ENCODE measurements at places on chromosomes 1 and 21.
A peak's percentile ranks its signal among the peaks of the same experiment; 100 is the strongest.

- no peak for DNase-seq
Observed at GRCh38 chr1:92797297-92797696, 12.4 kb upstream of the EVI5 start.

GRCh38 chr1:192272732-192273131 lies 44.1 kb upstream of the RGS21 start:
- DNase-seq = no peak

- DNase-seq = no peak
Observed at GRCh38 chr1:44644806-44645205, 29.5 kb downstream of the TMEM53 start.

DNA sequence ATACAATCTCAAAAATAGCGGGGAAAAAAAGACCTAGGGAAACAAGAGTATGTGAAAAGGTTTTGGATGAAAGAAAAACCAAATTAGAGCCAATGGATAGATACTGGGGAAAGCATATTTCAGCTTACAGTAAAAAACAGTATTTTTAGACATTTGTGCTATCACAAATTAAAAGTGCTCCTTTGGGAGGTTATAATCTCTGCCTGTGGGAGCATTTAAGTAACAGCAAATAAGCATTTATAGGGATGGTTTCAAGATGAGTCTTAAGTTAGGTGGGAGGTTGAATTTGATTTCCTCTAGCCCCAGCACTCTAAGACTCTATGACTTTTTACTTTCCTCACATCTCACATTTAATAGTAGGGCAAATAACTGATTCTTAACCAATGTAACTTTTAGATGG lies 79.6 kb upstream of the SLFNL1 start:
- DNase-seq = no peak

DNA sequence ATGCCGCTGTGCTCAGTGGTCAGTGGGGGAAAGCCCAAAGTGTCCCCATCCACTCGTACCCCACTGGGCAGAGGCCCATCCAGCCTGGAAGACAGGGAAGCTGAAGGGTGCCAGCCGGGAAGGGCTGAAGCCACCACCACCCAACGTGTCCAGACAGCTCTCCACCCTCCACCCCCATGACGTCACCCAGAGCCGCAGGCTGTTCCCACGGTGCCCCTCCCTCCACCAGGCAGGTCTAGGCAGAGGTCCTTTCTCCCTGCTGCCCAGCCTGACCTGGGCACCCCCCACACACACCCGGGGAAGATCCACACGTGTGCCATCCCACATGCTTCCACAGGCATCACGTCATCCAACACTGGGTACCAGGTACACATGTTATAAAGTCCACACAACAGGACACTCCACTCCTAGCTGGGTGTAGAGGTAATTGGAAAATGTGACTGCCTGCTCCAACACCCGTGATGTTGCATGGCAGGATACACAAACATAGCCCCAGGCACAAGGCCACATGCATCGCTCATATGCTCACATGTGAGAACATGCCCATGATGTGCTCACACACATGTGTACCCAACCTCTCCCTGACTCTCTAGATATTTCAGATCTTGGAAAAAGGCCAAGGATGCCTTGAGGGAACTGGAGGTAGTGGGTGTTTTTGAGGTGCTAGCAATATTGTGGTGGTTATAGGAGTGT lies 5.1 kb upstream of the ARHGAP30 start:
- no peak for DNase-seq

DNA sequence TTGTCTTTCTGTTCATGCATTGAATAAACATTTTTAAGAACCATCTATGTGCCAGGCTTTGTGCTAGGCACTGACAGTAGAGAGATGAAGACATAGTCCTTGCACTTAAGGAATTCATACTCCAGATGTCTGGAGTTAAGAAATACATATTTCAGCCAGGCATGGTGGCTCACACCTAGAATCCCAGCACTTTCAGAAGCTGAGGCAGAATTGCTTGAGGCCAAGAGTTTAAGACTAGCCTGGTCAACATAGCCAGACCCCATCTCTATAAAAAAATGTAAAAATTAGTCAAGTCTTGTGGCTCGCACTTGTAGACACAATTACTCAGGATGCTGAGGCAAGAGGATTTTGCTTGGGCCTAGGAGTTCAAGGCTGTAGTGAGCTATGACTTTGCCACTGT lies 18.6 kb upstream of the YTHDF2 start:
- DNase-seq = no peak

- DNase-seq = peak; percentile 91
Observed at GRCh38 chr1:184867866-184868689, 106.2 kb downstream of the NIBAN1 start.
